ENCODE measurements at places on chromosomes 3 and 15.

- DNase-seq, result no peak
Observed at GRCh38 chr3:122498152-122498551, 16.6 kb downstream of the KPNA1 start.

- DNase-seq, result peak; percentile 18
Observed at GRCh38 chr3:12894629-12895028, 53.3 kb upstream of the RPL32 start.

- DNase-seq, result peak; percentile 56
Observed at GRCh38 chr15:64619880-64620839, 155.2 kb downstream of the RBPMS2 start.

DNA sequence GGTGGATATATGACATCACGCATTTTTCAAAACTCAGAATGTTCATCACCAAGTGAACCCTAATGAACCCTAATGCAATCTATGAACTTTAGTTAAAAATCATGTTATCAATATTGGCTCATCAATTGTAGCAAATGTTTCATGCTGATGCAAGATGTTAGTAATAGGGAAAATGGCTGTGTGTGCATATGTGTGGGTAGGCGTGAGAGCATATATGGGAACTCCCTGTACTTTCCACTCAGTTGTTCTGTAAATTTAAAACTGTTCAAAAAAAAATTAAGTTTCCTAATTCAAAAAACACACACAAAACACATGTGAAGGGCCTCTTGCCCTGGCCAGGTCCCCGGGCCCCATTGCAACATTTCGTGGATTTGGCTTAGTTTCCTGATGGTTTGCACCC is 89.7 kb upstream of the PROK2 start:
- DNase-seq, result no peak

- DNase-seq, result no peak
Observed at GRCh38 chr3:52232279-52233107, 6.5 kb downstream of the TWF2 start.

DNA sequence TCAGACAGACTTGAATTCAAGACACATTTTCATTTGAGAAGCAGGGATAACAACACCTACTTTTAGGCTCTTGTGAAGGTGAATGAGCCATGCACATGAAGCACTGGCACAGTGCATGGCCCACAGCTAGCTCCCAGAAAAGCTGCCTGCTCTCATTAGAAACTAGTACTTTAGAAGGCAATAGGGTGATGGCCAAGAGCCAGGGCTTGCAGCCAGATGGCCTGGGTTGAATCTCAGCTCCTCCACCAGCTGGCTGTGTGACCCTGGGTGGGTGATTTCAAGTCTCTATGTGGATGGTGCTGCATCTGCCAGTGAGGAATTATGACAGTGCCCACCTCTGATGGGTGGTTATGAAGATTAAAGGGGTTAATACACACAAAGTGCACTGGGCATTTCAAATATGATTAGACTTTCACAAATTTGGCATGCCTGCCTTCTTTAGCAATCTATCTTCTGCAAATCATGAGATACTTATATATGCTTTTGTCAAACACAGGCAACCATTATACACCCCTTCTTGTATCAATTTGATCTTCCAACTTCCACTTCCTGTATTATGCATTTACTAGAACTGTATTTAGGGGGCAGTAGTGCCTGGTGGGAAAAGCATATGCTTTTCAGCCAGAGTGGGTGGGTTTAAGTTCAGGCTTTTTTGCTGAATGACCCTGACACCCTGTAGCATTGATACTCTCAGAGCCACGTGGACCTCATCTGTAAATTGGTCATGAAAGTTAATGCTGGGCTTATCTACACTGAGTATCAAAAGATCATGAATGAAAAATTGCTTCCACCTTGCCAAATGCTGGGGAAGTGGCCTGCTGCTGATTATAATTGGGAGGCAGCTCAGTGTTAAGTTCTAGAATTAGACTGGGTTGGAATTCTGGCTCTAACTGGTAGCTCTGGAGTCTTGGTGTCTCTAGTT is 34.7 kb upstream of the RBP1 start:
- DNase-seq, result no peak

- no peak for DNase-seq
Observed at GRCh38 chr15:100140527-100141308, 201.1 kb downstream of the ADAMTS17 start.

- DNase-seq, result peak; percentile 55
Observed at GRCh38 chr15:40314723-40315276, 7.1 kb upstream of the PLCB2 start.

GRCh38 chr15:89653578-89653977 is 1.7 kb downstream of the KIF7 start:
- no peak for DNase-seq

DNA sequence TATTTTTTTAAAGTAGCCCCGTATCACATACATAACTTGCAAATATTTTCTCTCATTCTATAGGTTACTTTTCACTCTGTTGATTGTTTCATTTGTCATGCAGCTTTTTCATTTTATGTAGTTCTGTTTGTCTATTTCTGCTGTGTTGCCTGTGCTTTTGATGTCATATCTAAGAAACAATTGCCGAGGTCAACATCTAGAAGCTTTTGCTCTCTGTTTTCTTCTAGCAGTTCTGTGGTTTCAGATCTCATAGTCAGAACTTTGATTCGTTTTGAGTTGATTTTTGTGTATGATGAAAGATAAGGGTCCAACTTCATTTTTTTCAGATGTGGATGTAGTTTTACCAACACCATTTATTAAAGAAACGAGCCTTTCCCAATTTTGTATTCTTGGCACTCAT is 79.5 kb downstream of the CD200 start:
- no peak for DNase-seq

DNA sequence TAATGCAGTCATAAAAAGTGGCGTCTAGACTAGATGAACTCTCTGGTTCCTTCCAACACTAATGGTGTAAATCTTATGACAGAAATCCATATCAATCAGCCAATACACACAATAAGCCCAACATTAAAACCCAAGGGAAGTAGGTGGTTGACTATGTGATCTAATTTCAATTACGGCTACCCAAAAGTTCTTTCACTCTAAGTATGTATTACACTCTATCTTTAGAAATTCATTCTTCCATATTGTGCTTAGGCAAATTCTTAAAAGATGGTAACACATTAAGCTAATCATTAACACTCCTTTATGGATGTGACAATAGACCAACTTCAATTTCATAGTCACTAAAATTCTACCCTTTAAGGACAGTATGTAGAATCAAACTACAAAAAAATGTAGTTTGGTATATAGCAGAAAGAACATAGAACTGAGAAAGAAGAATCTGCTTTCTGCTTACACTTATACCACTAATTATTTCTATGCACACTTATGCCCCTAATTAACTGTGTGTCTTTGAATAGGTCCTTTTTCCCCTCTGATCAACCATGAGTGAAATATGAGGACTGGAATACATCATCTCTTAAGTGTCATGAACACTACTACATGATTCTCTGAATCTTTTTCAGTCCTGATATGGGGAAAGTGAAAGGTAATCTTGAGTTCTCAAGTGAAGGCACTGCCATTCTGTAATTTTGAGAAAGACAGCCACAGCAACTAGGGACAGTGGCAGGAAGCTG is 557.6 kb downstream of the IGSF11 start:
- no peak for DNase-seq

GRCh38 chr3:115272036-115272824 is 125.1 kb upstream of the ZBTB20 start:
- peak; percentile 75 for DNase-seq

DNA sequence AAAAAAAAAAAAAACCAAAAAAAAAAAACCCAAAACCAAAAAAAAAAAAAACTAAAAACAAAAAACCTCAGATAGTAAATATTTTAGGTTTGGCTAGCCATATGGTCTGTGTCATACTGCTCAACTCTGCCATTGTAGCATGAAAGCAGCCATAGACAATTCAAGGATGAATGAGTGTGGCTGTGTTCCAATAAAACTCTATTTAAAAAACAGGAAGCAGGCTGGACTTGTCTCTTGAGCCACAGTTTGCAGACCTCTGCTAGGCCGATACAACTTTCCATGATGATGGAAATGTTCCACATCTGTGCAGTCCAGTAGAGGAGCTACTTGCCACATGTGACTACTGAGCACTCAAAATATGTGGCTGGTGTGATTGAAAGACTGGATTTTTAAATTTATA is 11.1 kb downstream of the EFCAB12 start:
- DNase-seq, result no peak

GRCh38 chr3:55160241-55160983 is 232.6 kb upstream of the LRTM1 start:
- DNase-seq, result peak; percentile 90

DNA sequence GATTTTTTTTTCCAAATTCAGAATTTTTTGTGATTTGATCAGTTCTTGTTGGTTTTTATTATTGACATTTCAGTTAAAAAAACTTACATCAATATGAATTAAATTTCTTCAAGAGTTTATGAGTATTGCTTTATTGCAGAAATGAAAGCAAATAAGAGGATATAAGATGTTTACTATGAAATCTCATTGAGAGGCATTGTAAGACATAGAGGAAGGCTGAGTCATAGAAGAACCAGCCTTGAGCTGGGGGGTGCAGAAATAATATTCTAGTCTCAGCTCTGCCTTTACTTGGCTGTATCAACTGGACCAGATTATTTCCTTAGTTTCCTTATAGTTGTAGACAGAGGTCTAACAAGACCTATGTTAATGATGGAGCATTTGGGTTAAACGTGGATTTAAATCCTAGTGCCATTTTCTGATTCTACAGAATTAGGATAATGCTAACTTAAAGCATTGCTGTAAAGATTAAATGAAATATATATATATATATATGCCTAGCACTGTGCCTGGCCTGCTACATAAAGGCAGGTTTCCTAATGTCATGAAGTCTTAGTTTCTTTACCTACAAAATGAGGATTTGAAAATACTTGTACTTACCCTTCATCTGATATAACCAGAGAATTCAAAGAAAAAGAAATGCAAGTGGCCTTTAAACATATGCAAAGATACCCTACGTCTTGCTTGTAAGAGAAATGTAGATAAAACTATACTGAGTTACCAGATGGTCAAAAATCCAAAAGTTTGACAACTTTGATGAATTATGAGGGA is 7.3 kb downstream of the FAM98B start:
- DNase-seq, result no peak

GRCh38 chr15:31149088-31149505 is 47.6 kb upstream of the TRPM1 start:
- no peak for DNase-seq

DNA sequence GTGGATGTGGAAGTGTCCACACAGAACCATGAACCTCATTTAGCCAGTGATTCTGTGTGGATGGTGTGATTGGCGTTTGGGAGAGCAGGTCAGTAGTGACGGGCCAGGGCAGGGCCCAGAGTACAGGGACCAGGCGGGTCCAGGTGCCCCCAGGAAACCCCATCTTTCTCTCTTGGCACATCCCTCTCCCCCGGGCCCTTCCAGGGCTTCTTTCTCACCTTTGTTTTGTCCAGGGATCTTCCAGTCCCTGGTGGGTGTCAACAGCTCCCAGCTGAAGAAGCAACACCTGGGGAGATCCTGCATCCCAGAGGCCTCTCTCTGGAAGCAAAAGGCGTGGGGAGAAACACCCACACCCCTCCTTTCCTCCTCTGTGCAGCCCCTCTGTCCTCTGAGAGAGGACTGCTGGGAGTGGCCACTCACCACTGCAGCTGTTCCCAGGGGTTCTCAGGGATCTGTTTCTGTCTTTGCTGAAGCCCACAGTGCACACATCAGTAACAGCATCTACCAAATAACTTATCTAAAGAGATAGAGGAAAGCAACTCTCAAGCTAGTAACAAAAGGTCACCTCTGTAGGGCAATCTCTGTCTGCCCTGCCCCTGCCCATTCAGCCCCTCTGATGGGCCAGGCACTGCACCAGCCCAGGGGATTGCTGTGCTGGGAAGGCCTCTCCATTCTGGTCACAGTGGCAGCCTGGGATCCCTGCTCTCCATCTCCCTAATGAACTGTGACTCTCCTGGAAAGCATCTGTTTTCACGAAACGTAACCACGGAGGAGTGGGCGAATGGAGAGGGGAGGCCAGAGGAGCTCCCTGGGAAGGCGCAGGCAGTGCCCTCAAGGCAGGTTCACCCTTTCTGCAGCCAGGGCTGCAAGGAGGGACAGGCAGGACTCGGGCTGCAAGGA is 98.3 kb upstream of the ALDH1A3 start:
- no peak for DNase-seq

GRCh38 chr3:126100634-126101301 is 16.8 kb upstream of the SLC41A3 start:
- peak; percentile 61 for DNase-seq

GRCh38 chr3:27963519-27963918 is 241.4 kb upstream of the EOMES start:
- DNase-seq, result no peak

DNA sequence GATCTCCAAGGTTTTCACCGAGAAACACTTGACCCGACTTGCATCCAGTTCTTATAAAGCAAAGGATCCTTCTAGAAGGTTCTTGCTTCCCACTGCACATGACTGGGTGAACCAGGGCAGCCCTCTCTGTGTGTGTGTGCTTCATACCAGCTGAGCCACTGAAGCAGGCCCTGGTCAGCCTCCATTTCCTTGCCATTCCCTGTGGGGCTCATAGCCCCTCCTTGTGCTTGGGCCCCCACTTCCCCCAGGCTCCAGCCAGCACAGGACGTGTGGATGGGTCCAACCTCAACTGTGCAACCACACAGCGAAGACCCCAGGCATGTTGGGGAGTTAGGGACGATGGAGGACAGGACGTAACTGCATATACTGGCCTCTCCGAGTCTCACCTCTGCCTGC is 15.5 kb downstream of the KLF15 start:
- DNase-seq, result no peak

GRCh38 chr3:149575961-149576564 is 81.8 kb downstream of the WWTR1 start:
- DNase-seq, result peak; percentile 93

DNA sequence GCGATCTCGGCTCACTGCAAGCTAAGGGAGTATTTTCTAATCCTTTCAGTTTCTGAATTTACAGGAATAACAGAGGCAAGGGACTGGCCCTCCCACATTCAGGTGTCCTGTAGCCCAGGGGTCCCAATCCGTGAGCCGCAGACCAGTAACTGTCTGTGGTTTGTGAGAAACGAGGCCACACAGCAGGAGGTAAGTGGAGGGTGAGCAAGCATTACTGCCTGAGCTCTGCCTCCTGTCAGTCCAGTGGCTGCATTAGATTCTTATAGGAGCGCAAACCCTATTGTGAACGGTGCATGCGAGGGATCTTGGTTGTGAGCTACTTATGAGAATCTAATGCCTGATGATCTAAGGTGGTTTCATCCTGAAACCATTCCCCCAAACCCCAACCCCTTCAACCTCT is 5.0 kb upstream of the IL17RC start:
- DNase-seq, result no peak

GRCh38 chr3:101685870-101686307 is 629 bp downstream of the RPL24 start:
- DNase-seq, result no peak

DNA sequence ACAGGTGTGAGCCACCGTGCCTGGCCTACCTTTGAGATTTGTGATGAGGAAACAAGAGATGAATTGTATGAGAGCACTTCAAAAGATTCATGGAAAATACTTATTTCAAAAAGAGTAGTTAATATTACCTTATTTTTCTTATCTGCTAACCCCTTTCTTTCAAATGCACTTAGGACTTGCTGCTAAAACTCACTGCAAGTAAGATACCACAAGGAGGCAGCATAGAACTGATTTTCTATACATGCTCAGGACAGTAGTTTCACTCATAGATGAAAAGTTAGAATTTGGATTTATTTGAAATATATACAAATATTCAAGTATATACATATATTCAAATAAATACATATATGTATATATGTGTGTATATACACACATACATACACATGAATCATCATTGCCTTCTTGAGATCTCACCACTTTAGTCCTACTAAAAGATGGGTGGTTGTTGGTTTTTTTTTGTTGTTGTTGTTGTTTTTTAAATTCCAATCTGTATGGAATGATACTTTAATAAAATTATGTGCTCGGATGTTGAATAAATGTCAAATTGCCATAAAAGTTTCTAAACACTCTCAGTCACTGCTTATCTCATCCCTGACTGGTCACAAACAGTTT is 2.4 kb downstream of the CCNDBP1 start:
- DNase-seq, result peak; percentile 64
